Activated T-cell treated with anti-CD3 and anti-CD28 coated beads for 24 hours (primary cell): ENCODE measurements at places on chromosomes 11 and 22.

DNA sequence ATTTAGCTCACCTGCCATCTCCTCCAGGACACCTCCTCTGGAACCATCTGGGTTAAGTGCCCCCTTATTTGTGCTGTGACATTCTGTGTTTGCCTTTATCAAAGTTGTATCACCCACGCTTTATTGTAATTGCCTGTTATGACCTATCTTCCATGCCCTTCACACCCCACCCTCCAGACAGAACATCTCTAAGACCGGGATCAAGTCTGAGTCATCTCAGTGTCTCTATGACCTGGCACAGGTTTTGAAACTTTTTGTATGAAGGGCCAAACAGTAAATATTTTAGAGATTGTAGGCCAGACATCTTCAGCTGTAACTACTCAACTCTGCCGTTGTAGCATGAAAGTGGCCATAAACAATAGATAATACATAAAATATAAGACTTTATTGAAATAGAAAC, 161.8 kb downstream of the SPON1 start:
- DNase-seq = no peak

- no peak for DNase-seq
Observed at GRCh38 chr11:8080674-8081590, at the start of gene TUB. TSS of gene TUB (plus strand) at chr11:8081211. CDS start at chr11:8081511, 300 bp downstream.

GRCh38 chr22:19678949-19679521, 35.3 kb upstream of the SEPTIN5 start:
- no peak for DNase-seq

GRCh38 chr11:20015529-20016427, 144.5 kb downstream of the DBX1 start:
- no peak for DNase-seq

DNA sequence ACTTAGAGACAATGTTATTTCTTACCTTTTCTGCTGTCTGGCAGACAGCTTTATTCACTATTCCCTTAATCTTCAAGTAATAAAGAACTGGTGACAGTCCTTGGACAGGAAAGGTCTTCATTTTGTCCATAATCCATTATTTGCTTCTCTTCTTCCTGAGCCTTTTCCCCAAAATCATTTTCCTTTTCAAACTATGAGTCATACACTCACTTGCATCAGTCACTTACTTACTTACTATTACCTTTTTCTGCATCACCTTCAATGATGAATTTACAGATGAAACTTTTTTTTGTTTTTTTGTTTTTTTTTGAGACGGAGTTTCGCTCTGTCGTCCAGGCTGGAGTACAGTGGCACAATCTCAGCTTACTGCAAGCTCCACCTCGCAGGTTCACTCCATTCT, 9.5 kb downstream of the METTL15 start:
- DNase-seq = no peak

DNA sequence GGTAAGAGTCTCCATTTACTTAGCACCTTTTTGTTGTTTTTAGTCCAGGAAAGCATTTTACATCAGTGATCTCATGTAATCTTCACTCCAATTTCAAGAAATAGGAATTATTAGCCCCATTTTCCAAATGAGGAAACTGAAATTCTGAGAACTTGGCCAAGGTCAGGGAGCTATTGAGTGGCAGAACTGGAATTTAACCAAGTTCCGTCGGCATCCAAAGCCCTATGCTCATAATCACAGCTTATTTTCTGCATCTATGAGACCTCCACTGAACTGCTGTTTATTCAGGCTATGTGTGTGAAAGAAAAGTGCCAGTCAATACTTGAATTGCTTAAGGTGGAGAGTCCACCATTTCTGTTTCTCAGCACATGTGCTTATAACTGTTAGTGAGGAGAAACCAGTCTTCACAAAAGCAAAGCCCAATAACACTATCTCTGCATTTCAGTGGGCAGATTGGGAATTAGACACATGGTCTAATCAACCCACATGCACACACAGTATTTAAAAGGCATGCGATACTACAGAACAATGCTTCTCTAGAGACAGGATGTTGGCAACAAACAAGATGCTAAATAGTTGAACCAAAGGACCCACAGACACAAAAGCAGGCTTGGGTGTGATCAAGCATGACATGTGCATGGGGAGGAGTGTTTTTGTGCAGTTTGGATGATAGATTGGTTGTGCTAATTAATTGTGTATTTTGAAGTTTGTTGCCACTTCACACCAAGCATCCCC, 780.6 kb downstream of the OPCML start:
- DNase-seq = no peak
